ENCODE measurements at places on chromosomes 2 and 18.

DNA sequence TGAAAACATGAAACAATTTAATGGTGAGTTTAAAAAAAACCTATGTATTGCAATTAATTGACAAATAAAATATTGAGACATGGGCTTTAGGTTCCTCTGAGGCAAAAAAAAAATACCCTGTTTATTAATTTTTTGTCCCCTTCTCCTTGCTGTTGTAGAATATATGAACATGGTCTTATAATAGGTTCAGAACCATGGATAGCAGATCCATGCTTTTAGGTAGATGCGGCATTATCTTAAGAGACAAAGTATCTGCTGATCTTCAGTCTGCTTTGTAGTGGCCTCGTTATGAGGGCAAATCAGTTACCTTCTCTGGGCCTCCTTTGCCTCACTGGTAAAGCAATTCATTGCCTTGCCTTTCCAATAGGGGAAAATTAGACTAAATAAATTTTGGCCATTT, 850.7 kb downstream of the NRXN1 start:
- no peak for DNase-seq

- DNase-seq = no peak
Observed at GRCh38 chr18:58175122-58175785, 131.2 kb downstream of the NEDD4L start.

- DNase-seq = no peak
Observed at GRCh38 chr18:7982216-7982615, 415.1 kb downstream of the PTPRM start.

DNA sequence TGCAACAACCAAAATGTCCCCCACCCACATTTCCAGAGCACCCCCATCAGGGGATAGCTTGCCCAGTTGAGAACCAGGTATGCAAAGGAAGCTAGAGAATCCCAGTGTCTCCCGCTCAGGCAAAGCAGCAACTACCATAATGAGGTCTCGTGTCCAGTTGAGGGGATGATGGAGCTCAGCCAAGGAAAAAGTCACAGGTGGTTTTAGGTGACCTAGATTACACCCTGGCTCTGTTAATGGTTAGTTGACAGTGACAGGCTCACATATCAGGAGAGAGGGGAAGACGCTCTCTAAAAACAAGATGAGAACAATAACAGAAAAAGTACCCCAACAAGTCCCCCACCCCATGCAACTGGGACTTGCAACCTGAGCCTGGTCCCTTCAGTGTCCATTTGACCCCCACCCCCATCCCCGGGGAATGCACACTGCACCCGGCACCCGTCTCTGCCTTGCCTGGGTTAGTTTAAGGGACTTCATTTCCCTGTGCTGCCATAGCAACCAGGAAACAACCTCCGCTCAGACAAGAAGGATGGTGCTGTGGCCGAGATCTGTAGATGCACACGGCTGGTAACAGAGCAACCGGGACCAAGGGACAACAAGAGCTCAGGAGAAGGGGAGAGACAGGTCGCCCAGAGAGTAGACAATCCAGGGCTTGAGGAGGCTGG, at the start of gene KIAA2012:
TSS of gene KIAA2012 (plus strand) at position 519 of the 665 bp plus-strand sequence. CDS start 373 bp downstream, outside the sequence.
- DNase-seq = no peak

- DNase-seq = no peak
Observed at GRCh38 chr2:99862566-99862965, 279.8 kb downstream of the AFF3 start.

GRCh38 chr2:220814441-220814840, 757.7 kb downstream of the EPHA4 start:
- no peak for DNase-seq

DNA sequence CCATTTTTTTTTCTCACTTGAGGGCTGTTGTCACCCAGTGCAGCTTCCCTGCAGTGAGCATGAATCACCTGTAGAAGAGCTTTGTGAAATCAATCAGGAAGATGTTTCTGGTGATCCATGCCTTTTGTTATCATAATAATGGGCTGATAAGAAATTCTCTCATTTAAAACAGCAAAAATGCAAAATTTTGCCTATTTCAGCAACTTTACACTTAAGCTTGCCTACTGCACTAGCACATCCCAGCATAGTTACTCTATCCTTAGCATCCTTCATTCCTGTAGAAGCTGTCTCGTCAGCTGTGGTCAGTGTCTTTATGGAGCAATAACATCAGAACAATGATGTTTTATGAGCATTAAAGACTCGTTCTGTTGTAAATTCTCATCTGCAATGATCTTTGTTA, 178.6 kb upstream of the ZNF804A start:
- DNase-seq = no peak

GRCh38 chr2:60052601-60053000, 500.9 kb downstream of the BCL11A start:
- DNase-seq = no peak

DNA sequence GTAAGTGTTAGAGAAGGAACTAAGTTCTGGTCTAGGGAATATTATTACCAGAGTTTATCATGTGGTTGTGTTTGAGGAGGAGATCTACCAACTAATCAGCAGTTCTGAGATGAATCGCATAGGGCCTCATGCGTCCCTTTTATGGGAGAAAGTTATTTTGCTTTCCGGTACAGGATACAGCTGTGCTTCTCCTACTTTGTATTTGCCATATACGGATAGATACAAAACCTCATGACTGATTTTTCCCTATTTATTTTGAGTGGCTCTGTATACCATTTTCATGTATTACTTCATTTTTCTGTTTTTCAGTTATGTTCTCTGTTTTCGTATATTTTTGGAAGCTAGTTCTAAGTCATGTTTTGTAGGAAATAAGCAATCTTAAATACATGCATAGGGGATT, 66.8 kb downstream of the ACSL3 start:
- no peak for DNase-seq

DNA sequence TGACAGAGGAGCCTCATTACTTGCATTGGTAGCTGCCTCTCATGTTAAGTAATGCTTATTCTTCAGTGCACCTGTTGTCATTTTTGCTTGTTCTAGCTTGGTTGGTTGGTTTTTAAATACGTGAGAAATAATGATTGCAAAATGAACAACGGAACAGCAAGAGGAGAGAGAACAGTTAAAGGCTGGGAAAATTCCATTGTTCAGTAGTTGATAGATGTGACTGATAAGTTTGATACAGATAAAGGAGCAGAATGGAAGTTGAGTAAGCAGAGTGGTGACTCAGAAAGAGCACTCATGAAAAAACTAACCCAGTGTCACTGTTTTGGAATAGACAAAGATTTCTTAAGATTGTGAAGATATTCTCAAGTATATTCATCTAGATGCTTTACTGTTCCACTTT, 50.5 kb downstream of the MTA3 start:
- DNase-seq = no peak

DNA sequence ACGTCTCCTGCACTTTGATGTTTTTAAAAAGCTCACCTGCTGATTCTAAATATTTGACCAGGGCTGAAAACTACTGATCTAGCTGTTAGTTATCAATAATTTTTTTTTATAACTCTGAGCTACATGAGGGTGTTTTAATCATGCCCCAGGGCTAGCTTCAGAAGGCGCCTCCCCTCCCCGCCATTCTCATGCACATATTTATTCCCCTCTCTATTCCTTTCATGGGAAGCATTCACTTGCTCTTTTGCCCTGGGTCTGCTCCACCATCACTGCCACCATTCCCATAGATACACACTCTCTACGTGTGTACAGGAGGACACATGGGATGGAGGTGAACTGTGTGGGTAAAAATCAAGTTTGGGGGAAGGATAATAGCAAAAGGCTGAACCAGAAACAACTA, 101.0 kb downstream of the PLA2R1 start:
- DNase-seq = no peak

- no peak for DNase-seq
Observed at GRCh38 chr2:41719756-41720155, 328.1 kb upstream of the PKDCC start.

GRCh38 chr2:26558271-26559043, 80.5 kb upstream of the OTOF start:
- DNase-seq = no peak

- no peak for DNase-seq
Observed at GRCh38 chr18:75250471-75250821, 39.8 kb downstream of the TSHZ1 start.

DNA sequence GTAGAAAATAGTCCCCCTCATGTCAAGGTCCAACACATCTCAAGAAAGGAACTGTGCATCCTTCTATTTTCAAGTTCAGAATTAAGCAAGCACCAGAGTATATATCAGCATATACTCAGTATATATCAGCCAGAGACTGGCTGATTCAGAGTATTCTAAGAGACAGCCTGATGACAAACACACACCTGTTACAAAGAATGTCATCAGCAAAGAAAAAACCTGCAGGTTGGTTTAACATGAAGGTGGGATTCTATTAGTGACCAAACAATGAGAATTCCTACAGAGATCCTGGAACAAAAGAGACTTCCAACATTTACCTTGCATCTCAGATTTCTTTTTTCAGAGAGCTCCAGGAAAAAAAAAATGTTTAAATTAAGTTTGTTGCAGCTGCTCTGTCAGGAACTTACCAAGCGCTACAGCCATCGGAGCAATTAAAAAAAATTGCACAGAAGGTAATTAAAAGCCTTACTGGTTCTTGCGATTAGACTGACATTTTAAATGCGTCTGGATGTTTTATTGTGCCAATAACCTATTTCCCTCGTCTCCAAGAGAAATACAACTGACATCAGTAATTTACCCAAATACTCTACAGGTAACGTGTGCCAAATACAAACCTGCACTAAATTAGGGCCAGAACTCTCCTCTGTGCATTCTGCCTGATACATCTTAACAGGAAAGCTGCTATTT, 218.1 kb downstream of the HNMT start:
- no peak for DNase-seq

DNA sequence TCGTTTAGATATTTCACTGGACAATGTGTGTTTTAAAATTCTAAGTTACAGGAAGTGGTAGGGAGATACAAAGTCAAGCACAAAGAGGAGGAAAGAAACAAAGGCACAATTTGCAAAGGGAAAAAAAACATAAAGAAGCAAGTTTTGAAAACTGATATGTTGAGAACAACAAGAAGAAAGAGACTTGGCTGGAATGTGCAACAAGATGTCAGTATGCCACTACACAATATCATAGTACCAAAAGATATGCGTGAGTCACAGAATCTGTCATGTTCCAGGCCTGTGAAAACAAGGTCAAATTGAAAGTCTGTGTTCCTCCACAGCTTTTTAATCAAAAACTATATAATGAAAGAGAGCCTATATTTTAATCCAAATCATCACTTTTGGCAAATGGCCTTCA, 12.0 kb downstream of the EXOC6B start:
- no peak for DNase-seq

- DNase-seq = no peak
Observed at GRCh38 chr2:75647771-75648170, 1.2 kb downstream of the MRPL19 start.

DNA sequence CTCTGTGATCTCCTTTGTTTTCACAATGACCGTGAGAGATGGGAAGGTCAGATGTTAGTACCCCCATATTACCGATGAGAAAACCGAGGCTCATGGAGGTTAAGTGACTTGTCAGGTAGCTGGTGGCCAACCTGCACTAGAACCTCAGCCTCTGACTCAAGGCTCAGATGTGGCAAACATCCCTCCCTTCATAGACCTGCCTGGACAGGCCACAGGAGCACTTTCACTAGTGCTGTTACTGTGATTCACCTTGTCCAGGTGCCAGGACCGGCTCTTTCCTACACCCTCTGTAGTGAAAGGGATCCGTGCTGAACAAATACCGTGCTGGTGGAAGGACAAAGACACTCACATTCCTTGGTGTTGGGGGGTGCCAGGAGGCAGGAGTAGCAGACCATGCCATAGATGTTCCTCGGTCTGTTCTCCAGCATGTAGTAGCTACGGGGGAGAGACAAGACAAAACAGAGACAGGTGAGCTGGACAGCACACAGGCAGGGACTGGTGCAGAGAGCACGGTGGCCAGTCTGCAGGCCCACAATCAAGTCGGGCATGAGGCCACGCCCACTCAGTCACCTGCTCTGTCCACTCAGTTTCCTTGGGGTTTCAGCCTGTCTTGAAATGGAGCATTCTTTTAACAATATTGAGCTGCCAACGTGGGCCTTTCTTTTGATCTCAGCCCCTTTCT, 65.9 kb downstream of the EDAR start:
- DNase-seq = no peak

- DNase-seq = no peak
Observed at GRCh38 chr2:190786404-190787166, 94.0 kb upstream of the GLS start.
